Non-pigmented ciliary epithelial cell (primary cell): ENCODE measurements at places on chromosomes 5 and 9.
A peak's percentile ranks its signal among the peaks of the same experiment; 100 is the strongest.

DNA sequence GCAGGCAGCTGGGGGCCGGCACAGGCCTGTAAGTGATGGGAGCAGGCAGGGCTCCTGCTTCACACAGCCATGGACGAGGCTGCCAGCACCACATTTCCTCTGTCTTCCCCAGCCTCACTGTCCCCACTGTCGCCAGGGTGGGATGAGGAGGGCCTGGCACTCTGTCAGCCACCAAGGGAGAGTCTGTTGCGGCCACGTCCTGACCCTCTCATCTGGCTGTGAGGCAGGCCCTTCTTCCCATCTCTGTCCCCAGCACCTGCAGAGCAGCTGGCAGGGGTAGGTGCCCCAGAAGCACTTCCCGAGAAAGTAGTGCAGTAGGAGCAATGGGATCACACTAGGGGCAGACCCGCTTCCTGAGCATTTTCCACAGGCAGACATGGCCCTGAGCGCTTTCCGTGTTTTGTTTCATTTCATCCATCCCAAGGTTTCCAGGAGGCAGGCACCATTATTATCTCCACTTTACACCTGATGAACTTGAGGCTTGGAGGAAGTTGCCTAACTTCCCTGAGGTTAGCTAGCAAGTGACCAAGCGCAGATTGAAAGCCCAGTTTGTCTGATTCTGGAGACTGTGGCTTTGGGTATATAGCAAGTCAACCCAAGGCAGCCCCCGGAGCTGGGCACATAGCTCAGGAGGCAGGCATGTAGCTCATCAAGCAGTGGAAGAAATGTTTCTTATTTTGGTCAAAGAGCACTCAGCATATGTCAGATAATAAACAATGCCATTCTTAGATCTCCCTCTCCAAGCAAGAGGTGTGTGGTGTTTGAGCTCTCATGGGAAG lies 202.4 kb downstream of the DAB2IP start:
- no peak for DNase-seq

DNA sequence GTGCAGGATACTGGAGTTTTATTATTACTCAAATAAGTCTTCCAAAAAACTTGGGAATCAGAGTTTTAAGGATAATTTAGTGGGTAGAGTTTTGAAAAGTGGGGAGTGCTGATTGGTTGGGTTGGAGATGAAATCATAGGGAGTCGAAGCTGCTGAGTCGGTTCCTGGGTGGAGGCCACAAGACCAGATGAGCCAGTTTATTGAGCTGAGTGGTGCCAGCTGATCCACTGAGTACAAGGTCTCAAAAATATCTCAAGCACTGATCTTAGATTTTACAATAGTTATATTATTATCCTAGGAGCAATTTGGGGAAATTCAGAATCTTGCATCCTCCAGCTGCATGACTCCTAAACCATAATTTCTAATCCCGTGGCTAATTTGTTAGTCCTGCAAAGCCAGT lies 804.9 kb upstream of the SEMA6A start:
- DNase-seq: no peak

DNA sequence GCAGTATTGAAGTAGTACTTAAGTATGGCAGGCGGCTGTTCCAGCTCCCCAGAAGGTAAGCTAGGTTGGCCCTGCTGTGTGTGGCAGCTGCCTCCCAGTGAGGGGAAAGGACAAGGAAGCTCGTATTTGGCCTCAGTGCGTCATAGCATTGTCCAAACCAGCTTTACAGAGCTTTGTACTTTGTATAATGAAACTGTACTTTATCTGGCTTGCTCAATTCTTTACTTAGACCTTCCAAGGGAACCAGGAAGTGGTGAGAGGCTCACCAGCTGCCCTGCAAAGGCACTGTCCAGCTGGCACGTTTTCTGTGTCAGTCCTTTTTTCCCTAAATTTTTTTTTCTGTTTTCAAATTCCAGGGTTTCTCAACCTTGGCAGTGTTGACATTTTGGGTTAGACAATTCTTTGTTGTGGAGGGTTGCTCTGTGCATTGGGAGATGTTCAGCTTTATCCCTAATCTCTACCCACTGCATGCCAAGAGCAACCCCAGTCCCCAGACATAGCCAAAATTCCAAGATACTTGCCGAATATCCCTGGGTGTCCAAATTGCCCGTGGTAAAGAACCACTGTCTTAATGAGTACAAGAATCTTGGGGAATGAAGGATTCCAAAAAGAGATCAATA lies 474.5 kb downstream of the LRRC70 start:
- no peak for DNase-seq

- no peak for DNase-seq
Measured at GRCh38 chr9:129275626-129276247, 97.7 kb upstream of the IER5L start.

DNA sequence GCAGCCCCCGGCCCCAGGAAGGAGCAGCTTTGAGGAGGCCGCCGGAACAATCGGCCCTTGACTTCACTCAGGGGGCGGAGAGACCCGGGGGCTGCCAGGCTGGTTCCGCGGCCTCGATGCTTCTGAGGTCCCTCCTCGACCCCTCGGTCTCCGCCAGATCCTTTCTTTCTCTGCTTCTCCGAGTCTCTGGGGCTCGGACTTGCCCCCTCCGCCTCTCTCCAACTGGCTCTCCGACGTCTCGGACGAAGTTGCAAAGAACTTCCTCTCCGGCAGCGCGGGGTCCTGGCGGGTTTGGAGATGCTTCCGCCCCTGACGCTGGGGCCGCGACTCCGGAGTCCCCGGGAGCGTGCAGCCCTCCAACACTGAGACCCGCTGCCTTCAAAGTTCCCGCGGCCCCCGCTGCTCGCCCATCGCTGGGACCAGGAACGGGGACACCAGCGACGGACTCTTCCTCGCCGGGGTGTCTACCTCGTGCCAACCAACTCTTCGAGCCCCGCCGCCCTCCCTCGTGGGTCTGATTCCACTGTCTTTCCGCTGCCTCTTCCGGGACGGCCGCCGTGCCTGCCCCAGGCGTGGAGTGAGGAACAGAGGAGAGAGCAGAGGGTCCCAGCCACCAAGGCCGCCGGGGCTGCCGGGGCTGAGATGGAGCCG lies 7.0 kb downstream of the PAX5 start:
- no peak for DNase-seq

DNA sequence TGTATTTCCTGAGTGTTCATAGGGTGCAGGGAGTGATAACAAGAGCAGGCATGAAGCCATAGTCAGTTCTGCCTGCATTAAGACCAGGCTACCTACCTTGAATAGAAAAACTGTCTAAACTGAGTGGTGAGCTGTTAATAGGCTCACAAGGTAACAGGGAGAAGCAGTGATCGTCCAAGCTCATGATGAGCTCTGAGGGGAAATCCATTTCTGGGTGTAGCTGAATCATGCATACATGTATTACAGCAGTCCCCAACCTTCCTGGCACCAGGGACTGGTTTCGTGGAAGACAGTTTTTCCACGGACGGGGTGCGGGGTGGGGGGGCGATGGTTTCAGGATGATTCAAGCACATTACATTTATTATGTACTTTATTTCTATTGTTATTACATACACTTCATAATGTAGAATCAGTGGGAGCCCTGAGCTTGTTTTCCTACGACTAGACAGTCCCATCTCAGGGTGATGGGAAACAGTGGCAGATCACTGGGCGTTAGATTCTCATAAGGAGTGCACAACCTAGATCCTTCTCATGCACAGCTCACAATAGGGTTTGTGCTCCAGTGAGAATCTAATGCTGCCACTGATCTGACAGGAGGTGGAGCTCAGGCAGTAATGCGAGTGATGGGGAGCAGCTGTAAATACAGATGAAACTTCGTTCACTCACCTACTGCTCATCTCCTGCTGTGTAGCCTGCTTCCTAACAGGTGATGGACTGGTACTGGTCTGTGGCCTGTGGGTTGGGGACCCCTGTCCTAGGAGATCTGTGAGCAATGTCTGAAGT lies 100.0 kb upstream of the IL6ST start:
- no peak for DNase-seq

DNA sequence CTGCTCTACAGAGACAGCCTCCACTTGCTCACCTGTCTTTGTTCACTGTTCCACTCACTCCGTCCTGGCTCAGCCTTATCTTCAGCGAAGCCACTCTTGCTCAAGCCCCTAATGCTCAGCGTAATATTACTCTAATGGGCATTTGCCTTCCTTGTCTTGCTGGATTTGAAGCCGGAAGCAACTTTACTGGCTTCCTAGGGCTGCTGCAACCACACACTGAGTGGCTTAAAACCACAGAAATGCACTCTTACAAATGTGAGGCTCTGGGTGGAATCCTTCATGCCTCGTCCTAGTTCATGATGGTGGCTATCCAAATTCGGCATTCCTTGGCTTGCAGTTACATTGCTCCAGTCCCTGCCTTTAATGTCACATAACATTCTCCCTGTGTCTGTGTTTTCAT lies 85.5 kb upstream of the MARCHF11 start:
- DNase-seq: no peak

DNA sequence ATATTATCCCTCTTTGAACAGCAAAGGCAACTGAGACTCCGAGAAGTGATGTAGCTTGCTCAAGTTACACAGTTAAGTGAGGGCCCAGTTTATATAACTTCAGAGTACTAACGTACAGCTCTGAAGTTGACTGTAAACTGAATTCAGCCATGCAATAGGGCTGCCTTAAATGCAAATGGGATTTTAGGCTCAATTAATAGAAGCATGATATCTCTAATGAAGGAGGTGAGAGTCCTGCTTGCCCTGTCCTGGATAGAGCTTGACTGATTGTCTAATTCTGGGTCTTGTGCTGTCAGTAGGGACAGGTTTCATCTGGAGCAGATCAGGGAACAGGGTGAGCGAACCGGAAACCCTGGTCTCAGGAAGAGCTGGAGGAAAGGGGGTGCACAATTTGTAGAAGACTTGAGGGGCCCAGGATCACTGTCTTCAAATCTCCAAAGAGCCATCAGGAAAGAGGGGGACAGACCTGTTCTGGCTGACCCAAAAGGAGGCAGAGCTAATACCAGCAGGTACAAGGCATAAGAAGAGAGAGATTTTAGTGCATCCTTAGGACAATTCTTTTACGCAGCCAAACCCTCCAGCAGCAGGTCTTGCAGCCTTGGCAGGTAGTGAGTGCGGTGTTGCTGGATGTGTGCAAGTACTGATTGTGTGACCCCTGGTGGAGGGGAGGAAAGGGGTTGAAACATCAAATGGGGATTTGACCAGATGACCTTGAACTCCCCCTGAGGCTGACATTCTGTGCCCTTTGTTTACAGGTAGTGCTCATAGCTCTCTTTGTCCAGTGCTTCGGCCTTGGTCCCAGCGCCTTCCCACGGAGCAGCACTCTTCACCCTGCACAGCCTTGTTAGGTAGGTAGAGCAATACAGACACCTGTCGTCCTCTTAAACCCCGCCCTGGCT lies 13.0 kb downstream of the GSN start:
- no peak for DNase-seq

DNA sequence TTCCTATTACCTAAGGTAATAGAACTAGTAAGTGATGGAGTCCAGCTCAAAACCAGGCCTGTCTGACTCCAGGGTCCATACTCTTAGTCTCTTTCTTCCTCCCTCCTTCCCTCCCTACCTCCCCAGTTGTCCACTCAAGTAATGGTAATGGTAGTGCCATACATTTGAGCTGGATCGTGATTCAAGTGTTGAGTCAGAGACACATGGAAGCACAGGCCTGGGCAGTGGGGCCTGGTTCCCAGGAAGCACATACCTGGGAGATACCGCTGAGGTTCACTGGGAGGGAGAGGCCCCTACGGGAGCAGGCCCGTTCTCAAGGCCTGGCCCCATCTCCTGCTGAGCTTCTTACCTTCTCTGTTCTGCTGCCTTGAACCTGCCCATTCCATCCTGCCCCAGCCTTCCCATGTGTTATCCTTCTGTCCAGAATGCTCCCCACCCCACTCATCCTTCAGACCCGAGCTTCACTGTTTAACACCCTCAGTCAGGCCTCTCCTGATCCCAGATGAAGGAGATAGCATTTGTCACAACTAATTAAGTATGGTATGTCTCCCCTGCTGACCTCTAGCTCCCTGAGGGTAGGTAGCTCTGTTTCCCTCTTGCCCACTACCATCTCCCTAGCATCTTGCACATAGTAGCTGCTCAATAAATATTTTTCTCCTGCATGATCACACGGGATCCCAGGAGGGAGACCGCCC lies 13.8 kb downstream of the URM1 start:
- no peak for DNase-seq

- no peak for DNase-seq
Measured at GRCh38 chr5:11595045-11595444, 309.2 kb downstream of the CTNND2 start.

GRCh38 chr5:82405161-82405560 lies 127.0 kb upstream of the RPS23 start:
- DNase-seq: peak; percentile 80

DNA sequence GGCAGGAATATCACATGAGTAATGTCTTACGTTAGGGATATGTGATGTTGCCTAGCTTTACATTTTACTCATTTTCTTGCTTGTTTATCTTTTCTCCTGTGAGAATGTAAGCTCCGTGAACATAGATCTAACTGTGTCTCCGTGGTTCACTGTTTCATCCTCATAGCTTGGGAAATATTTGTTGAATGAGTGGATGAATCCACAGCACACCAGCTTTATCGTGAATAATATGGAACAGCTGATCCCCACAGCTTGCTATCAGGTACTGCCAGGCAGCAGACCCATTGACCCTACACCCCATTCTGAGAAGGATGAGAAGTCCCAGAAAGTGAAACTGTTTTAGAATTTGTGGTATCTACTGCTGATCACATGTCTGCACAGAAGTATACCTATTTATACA lies 106.8 kb upstream of the FBN2 start:
- peak; percentile 83 for DNase-seq

DNA sequence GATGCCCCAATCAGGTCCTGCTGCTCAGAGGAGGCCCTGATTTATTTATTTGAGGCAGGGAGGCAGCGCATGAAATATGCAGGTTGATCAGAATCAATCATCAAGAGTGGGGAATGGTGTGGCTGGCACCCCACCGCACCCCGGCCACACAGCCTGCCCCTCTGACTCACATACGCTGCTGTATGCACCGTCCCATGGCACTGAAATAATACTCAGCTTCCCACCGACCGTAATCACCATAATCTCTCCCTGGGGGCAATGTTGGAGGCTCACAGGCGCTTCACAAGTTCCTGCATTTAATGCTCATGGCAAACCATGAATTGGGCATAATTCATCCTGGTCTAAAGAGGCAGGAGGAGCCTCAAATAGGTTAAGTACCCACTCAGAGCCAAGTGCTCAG lies 141.2 kb upstream of the TBC1D2 start:
- no peak for DNase-seq

- DNase-seq: no peak
Measured at GRCh38 chr5:151509231-151509630, 61.8 kb downstream of the SLC36A1 start.

- DNase-seq: no peak
Measured at GRCh38 chr5:86029308-86029707, 588.4 kb upstream of the COX7C start.

- peak; percentile 79 for DNase-seq
Measured at GRCh38 chr5:28301712-28302111, 1263.3 kb upstream of the CDH9 start.

DNA sequence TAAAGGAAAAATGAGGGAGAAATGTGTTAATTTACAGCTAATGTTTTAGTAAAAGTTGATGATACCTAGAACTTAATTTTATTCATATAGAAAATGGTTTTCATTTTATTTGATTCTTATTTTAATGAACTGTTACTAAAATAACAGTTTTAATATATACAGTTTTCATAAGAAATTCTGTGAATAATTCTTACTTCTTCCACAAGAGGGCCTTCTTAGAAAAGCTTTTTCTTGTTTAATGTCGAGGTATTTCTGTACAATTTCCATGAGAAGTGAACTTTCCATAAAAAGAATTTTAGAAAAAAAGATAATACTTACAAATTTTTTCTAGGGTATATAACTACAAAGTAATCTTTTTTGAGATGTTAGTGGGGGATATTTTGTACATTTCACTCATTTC lies 73.9 kb downstream of the KLF9 start:
- no peak for DNase-seq
